Colonic mucosa (tissue), 4 donors: ENCODE measurements at places on chromosomes 7 and 10. TPM values are rescaled to one million over a fixed set of nuclear protein-coding genes. Genes with fewer than 3 reads are reported as not detected.

DNA sequence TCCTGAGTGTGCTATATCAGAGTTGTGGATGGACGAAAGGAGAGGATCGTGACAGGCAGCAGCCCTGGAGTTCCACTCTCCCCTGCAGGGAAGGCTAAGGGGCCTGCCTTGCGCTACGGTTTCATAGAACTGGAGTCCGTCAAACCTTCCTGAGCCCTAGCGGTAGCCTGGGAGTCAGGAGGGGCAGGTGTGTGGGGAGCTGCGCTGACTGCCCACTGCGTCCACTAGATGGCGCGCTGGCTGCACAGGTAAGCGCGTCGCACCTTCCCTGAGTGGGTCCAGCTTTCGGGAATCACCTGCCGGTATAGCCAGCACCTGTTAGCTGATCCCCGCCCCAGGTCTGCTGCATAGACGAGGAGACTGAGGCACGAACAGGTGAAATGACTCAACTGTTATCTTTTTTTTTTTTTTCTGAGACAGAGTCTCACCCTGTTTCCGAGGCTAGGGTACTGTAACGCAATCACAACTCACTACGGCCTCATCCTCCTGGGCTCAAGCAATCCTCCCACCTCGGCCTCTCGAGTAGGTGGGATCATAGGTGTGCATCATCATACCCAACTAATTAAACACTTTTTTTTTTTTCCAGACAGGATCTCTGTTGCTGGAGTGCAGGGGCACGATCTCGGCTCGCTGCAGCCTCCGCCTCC lies 20.2 kb upstream of the BAIAP2L1 start:
- peak; percentile 82 for DNase-seq

- no peak for DNase-seq
These were observed 41.9 kb downstream of the CAMK1D start for GRCh38 chr10:12391206-12391605.

DNA sequence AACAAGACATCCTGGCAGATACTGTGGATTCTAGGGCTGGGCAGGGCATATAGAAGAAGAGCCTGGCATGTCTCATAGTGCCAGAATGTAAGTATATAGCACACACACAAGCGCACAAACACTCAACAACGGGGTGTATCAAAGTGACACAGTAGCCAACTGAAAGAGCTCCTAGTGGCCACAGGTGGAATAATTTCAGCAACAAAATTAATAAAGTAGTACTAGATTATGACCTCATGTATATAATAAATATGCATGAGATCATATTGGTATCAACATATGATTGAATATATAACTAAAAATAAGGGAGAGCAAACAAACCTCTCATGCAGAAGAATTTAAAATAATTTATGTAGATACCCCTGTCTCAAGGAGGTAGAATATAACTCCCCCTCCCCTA lies 72.4 kb upstream of the CXCL12 start:
- DNase-seq = no peak

GRCh38 chr7:68381731-68382130 lies 1216.5 kb upstream of the AUTS2 start:
- no peak for DNase-seq

GRCh38 chr7:539731-540411 lies 20.2 kb upstream of the PDGFA start:
- peak; percentile 96 for DNase-seq

Gene OLAH
- not detected for total RNA-seq

Gene PTN
- 4.0 TPM for total RNA-seq

Gene ACTR3C
- 17.6 TPM for total RNA-seq

Gene GHRHR
- not detected for total RNA-seq

Gene NUTM2D
- 1.8 TPM for total RNA-seq

Gene SPDYE16
- not detected for total RNA-seq

Gene KLLN
- 1.0 TPM for total RNA-seq

Gene RPEL1
- total RNA-seq = not detected

DNA sequence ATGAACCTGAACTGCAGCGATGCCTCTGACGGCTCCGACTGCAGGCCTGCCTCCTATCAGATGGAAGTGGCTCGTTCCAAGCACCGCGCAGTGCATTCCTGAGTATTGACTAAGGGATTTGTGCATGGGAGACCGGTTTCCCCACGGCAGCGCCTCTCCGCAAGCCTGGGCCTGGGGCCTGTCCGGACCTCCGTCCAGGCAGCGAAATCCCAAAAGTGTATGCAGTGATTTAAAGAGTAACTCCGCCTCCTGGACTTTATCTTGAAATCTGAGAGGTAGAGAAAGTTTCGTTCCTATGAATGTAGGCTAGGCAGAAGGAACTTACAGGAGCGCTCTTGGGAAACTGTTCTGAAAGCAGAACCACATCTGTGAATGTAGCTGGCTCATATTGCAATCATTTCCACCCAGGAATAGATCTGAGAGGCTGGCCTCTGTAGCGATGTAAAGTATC lies 106.2 kb upstream of the CELF2 start:
- DNase-seq = peak; percentile 38

- DNase-seq = no peak
These were observed 126.7 kb downstream of the INHBA start for GRCh38 chr7:41576166-41576565.

DNA sequence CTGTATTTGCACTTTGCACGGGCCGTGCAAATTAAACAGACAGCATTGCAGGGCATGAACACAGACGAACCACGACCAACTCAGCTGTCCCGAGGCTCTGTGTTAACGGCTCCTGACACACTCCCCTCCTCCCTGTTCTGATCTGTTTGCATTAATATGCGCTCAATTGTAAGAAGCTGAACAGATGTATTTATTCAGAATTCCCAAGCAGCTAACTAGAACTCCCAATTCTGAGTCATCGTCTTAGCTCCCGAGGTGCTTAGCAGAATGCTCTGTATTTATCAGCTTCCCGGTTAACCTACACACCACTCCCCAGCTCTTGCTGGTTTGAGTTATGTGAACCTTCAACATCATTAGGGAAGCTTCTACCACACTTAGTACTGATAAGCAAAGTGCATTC lies 286.4 kb downstream of the PTPRN2 start:
- DNase-seq = no peak

DNA sequence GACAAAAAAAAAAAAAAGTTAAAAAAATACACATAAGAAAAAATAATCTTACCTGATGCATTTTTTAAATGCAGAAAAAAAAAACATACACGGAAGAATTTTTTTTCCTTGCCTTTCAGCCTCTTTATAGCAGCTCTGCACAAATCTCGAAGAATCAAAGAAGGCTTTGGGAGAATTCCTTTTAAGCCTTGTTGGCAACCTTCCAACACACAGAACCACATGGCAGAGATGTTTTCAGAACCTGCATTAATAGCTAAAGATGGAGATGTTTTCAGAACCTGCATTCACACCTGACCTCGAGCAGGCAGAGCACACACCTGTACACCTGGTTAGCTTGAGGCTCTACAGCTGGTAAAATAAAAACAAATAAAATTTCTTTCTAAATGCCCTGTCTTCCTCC lies 65.6 kb downstream of the DOCK4 start:
- DNase-seq = no peak

DNA sequence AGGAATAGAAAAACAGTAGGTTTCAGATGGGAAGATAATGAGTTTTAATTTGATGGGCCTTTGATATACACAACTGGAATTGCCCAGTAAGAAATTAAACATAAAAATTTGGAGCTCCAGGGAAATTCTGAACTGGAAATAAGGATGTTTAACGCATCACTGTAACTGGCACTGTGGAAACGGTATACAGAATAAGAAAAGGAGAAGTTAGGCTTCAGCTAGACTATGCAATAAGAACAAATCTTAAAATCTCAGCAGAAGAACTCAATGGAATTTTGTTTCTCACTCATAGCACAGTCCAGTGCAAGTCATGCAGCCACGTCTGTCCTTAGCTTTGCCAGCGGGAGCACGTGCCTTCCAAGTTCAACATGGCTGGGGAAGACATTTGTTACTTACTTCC lies 52.9 kb upstream of the FGL2 start:
- DNase-seq = no peak

- DNase-seq = no peak
These were observed 42.8 kb downstream of the PDGFA start for GRCh38 chr7:476736-477360.

DNA sequence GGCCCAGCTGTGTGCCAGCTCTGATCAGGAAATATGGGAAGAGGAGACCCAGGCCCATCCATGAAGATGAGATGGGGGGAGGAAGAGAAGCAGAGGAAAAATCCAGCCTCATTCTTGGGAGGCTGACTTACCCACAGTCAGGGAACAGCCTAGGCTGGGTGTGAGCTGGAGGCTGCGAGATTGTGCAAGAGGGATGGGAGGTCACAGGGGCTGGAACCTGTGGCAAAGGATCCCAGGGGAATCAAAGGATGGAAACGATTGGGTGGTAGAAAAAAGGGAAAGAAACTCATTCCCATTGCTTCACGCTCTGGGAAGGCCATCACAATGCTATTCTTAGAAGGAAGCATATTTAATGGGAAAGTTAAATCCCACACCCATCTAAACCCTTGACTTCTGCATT lies 26.7 kb upstream of the CRHR2 start:
- no peak for DNase-seq

- DNase-seq = no peak
These were observed 334.1 kb downstream of the HPSE2 start for GRCh38 chr10:98901441-98902110.

- no peak for DNase-seq
These were observed 131.8 kb upstream of the GHITM start for GRCh38 chr10:84007482-84007881.

DNA sequence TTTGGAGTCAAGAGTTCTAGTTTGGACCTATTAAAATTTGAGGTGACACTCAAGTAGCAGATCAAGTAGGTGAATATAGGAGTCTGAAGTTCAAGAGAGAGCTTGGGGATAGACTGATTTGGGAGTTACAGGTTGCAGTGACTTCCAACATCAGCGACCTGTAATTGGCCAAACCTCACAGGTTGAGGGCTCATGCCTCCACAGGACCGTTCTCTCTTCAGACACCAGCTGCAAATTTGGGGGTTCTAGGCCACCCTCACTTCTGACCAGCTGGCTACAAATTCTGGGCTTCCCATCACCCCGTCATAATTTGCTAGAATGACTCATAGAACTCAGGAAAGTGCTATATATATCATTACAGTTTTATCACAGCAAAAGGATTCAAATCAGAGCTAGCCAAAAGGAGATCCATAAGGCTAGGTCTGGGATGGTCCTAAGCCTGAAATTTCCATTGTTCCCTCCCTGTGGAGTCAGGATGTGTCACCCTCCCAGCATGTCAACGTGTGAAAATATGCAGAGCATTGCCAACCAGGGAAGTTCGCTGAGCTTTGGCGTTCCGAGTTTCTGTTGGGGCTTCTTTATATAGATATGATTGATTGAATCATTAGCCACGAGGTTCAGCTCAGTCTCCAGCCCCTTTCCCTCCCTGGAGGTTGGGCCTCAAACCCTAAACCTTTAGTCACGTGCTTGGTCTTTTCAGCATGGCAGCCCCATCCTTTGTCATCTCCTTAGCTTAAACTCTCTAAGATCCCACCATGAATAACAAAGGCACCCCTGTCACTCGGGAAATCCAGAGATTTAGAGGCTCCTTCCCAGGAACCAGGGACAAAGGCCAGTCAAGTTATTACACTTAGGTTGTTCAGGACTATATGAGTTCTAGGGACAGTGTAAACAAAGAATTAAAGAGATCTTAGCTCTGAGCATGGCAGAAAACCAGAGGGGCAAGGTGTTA lies 20.7 kb upstream of the ZNF212 start:
- no peak for DNase-seq

- DNase-seq = peak; percentile 93
These were observed at the start of gene FAM221A for GRCh38 chr7:23679898-23680413. FAM221A (plus strand) TSS chr7:23680199; CDS start chr7:23680219, 20 bp downstream.

Gene DRGX
- not detected for total RNA-seq

- DNase-seq = no peak
These were observed 95.2 kb upstream of the JCAD start for GRCh38 chr10:30154561-30154960.

Gene TYW1B
- 1.9 TPM for total RNA-seq

DNA sequence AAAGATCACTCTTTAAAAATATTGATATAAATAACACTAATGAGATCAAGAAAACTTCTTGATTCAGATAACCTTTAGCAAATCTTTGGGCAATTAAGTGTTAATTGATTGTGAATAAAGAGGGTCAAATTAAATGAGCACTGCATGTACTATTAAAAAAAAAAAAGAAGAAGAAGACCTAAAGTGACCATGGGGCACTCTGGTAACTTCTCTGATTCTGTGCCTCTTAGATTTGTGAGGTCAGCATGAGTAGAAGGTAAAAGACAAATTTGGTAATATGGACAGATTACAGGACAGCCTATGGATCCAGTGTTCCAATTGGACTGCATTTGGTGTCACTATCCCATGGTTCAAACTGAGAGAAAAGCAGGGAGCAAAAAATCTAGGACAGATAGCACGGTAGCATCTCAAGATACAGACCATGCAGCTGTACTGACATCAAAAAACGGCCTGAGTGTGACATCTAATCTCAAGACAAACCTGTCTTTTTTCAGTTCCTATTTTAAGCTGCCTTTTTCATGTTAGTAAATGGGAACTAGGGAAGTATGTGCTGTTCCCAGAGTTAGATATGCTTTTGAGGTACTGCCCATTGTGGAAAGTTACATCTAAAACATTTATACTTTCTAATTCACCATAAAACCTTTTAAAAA lies 128.0 kb downstream of the KCND2 start:
- no peak for DNase-seq

- no peak for DNase-seq
These were observed 56.1 kb downstream of the PAPSS2 start for GRCh38 chr10:87715552-87716347.

GRCh38 chr10:98414932-98415730 lies at the start of gene PYROXD2:
PYROXD2 (minus strand) TSS chr10:98415182; CDS start chr10:98415135, 47 bp downstream.
- DNase-seq = peak; percentile 92

GRCh38 chr10:101031796-101032636 lies 982 bp downstream of the SFXN3 start:
- DNase-seq = peak; percentile 77

DNA sequence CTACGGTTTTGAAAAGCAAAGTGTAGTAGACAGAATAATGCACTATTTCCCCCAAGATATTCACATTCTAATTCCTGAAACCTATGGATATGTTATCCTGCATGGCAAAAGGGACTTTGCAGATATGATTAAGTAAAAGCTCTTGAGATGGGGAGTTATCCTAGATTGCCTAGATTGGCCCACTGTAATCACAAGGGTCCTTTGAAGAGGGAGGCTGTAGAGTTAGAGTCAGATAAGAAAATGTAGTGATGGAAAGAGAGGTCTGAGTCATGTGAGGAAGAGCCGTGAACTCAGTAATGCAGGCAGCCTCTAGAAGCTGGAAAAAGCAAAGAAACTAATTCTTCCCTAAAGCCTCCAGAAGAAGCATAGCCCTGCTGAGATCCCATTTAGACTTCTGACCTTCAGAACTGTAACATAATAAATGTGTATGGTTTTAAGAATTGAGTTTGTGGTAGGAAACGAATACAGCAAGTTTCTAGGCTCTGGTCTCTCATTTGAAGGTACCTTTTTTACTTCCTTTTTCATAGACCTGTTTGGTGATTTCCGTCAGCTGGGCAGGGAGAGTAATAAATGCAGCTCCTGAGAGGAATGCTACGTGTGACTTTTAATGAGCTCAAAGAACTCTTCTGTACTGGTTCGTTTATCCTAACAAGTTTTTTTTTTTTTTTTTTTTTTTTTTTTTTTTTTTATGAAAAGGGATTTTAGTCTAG lies 41.9 kb upstream of the NXPH1 start:
- DNase-seq = no peak
